Amniotic stem cell (primary cell): ENCODE measurements at places on chromosomes 7 and 10.

DNA sequence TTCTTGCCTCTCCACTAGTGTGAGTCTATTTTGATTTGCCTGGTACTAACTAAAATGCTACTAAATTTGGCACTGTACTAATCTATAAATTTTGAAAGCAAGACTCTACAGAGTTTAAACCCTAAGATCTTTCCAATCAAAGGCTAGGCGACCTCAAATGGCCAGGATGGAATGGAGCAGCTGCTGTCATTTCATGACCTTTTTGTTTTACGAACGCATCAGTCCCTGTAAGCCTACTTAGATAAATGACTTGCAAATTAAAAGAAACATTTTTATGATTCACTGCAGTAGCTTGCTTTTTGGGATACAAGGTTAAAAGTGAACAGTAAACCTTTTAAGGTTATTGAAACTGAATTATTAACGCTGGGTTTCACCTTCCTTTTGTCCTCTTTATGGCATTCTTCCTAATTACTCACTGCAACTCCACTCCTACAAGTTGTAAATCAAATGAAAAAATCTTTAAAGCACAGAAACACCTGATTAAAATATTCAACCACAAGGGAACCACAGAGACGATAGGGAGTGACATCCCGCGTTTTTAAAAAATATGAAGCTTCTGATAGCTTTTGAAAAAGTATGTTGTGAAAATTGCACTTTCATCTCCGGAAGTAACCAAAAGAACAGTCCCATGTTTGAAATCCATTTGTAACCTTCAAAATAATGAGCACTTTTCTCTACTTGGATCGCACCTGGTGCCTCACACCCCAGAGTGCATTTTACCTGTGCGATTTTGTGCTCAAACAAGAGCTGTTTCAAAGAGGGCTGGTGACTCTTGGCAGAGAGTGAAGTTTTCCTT lies 595.1 kb downstream of the PARD3 start:
- no peak for DNase-seq

DNA sequence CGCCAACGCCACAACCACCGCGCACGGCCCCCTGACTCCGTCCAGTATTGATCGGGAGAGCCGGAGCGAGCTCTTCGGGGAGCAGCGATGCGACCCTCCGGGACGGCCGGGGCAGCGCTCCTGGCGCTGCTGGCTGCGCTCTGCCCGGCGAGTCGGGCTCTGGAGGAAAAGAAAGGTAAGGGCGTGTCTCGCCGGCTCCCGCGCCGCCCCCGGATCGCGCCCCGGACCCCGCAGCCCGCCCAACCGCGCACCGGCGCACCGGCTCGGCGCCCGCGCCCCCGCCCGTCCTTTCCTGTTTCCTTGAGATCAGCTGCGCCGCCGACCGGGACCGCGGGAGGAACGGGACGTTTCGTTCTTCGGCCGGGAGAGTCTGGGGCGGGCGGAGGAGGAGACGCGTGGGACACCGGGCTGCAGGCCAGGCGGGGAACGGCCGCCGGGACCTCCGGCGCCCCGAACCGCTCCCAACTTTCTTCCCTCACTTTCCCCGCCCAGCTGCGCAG lies 424 bp downstream of the EGFR start:
- DNase-seq: no peak

DNA sequence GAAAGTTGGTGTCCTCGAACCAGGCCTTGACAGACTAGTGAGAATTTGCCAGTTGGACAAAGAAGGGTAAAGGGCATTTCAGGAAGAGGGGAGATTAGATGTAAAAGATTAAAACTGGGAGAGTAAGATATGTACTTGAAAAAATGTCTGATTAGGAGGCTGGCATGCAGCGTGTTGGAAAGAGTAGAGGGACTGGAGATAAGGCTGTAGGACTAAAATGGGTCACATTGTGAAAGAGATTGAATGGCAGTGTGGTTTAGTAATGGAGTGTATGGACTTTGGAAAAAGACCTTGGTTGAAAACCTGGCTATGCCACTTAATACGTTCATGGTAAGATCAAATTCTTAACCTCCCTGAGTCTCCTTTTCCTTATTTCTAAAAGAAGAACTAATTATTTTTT lies 14.1 kb downstream of the CREM start:
- no peak for DNase-seq

GRCh38 chr7:20241194-20241910 lies 24.2 kb upstream of the MACC1 start:
- DNase-seq: peak; percentile 60

DNA sequence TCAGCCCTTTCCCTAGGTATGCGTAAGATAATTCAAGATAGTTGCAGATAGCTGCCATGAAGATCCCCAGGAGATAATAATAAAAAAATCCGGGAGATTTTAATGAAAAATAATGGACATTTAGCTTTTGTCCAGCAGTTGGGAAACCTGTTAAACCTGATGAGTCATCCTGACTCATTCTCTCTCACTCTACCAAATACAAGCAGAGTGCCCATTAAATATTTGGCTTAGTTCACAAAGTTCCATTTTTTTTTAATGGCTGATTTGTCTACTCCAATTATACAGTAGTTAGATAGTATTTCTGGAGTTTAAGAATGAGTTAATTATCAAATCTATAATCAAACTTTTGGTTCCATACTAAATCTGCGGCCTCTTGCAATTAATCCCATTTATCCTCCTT lies 2.1 kb upstream of the SHTN1 start:
- no peak for DNase-seq

DNA sequence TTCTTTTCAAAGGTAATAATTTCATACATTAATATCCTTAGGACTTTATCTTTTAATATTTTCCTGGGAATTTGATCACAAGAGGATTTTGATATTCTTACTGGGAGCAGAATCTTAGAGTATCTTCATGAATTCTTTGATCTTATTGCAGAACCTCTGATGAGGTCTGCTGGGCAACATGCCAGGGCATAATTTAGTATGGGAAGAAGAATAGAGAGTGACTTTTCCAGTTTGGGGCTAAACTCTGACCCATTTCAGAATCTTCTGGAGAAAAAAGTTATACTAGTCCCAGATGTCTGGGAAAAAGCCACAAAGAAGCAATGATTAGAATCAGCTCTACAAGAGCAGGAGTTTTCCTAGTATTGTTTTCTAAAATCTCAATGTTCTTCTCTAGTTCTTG lies 28.0 kb upstream of the RSU1 start:
- DNase-seq: no peak

DNA sequence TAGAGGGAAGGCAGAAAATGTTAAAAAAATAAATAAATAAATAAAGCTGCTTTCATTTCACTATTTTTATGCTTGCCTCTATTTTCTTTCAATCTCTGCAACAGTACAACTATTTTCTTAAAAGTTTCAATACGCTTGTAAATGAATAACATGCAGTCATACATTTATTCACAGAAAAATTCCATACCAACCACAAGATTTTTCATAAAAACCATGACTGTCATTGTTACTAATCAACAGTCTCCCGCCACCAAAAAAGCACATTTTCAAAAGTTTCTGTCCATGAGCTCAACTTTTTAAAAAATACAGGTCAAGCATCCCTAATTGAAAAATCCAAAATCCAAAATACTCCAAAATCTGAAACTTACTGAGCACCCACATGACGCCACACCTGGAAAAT lies 5.3 kb downstream of the PARD3 start:
- no peak for DNase-seq

DNA sequence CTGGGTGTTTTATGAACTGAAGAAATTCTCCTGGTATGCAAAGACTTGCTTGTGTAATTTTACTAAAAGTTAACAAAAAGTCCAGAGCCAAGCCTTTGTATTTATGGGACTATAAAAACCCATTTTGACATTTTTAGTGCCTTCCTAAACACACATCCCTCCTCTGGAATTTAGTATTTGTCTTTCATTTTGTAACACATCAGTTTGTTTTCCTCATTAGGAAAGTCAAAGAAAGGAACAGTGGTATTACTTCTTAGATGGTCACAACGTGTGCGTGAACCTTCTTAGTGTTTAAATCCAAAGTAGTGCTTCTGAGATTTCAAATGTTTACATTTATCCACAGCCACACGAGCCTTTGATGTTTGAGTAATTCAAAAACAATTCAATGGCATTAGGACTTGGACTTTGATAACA lies 103.2 kb upstream of the TMEM106B start:
- DNase-seq: no peak

GRCh38 chr10:69976795-69977546 lies 75.7 kb upstream of the MACROH2A2 start:
- no peak for DNase-seq

DNA sequence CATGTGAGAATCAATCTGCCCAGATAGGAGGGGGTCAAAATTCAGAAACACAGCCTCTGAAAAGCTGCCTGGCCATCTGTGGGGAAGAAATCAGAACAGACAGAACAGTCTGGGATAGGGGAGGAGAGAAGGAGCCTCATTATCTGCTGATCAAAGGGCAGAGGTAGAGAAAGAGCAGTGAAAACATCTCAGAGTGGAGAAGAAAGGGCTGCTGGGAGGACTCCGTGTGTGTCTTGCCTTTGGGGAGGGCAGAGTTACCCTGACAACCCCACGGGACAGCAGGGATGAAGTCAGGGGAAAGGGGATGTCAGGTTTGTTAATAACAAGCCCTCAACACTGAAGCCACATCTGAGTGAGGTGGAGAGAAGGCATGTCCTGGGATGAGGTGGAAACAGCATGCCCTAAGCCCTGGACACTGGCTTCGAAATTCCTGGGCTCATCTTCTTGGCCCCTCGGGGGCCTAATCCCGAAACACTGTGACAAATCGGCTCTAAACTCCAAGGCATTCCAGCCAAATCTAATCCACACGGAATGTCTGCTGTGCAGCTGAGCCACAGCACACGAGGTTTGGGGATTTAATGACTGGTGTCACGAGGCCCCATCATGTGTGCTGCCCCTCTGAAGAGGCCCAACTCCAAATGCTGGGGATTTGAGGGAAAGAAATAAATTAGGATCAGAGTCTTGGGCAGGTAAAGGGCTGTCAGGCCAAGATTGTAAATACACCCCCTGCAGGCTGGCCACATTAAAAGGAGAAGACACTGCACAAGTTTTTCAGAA lies 82.8 kb upstream of the FGFR2 start:
- DNase-seq: no peak

- no peak for DNase-seq
These were observed 89.8 kb upstream of the NPVF start for GRCh38 chr7:25318047-25318446.

DNA sequence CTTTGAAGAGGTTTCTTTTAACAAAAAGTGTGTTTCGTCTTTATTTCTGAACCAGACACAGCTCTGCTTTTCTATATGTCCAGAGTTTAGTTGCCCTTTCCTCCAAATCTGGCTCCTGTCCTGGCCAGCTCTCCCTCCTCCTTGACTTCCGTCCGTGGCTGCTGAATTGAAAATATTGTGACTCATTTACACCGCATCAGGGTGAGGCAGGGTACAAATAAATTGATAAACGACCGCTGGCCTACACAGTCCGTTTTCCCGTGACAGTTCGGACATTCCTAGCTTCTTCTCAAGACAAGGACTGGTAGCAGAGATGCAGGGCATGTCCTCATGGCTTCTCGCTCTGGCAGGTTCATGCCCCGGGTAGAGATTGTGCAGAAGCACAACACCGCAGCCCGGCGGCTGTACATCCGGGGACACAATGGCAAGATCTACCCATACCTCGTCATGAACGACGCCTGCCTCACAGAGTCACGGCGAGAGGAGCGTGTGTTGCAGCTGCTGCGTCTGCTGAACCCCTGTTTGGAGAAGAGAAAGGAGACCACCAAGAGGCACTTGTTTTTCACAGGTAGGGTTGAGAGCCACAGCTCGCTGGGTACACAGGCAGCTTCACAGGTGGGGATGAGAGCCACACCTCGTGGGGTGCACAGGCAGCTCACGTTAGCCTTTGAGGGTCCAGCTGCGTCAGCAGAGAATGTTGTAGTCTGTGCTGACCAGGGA lies 126.6 kb downstream of the TRRAP start:
- DNase-seq: no peak

GRCh38 chr7:29627631-29628030 lies 64.0 kb downstream of the PRR15 start:
- DNase-seq: no peak

DNA sequence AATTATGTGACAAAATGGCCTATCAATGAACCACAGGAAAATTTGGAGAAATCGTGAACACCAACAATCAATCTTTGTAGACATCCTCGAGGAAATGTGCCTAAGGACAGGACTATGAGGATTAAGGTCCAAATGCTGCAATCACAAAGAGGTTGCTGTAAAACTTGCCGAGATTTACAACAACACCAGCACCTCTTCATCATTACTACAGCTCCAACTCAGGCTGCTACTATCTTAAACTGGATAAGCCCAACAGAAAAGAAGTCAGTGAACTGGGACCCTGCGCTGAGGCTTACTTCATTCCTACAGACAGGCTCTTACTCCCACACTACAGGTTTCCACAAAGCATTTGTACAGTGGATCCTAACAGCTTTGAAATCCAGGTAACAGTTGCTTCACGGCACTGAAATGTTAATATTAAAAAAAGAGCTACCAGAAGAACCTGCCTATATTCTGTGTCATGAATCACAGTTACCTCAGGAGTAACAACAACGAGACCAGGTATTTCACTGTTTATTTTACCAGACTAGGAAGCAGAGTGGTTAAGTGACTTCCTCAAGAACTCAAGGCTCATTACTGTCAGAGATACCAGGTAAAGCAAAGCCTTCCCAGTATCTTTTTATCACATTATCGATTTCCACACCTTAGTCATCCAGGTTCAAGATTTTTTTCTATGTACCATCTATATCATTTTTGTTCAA lies 23.9 kb downstream of the CACUL1 start:
- no peak for DNase-seq

DNA sequence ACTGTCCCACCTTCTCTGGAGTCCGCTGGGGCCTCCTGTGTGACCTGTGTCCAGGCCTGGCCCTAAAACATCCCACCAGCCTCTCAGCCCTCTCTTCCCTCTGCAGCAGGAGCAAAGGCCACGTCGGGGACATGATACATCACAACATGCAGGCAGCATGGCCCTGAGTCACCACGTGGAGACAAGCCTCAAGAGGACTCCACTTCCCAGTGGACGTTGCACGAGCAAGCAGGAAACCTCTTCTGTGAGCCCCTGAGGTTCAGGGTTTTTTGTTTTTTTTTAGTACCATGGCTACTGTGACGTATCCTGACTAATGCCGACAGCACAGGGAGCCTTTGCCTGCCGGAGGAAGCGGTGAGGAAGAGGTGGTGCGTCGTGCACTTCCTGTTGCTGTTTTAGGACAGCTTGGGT lies 165.9 kb downstream of the DNAJB6 start:
- DNase-seq: no peak

DNA sequence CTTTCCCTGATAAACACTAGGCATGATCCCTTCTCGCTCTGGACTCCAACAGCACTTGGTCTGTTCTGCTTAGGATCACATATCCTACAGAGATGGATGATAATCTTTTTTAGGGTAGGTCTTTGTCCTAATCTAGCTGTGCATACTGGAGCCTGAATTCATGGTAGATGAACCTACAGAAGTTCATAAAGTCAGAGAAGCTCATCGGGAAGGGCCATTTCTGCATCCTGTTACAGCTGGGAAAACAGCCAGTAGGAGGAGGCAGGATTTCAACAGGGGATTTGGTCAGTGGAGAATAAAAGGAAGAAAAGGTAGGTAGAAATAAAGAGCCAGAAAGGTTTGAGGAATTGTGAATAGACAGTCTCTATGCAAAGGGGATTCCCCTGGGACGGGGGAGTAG lies 101.4 kb downstream of the ANK3 start:
- no peak for DNase-seq
